Foreskin keratinocyte (primary cell): ENCODE measurements at places on chromosomes 11 and 22.

GRCh38 chr22:43734370-43735150 is 77.5 kb downstream of the EFCAB6 start:
- DNase-seq, result no peak

GRCh38 chr11:95157824-95158223 is 68.2 kb downstream of the ENDOD1 start:
- DNase-seq, result no peak

- DNase-seq, result no peak
These were observed 92.3 kb downstream of the GAB2 start for GRCh38 chr11:78325274-78325781.

- DNase-seq, result no peak
These were observed 70.2 kb downstream of the SCN3B start for GRCh38 chr11:123584186-123584585.

- no peak for DNase-seq
These were observed 29.8 kb downstream of the MTMR3 start for GRCh38 chr22:29912605-29913398.

DNA sequence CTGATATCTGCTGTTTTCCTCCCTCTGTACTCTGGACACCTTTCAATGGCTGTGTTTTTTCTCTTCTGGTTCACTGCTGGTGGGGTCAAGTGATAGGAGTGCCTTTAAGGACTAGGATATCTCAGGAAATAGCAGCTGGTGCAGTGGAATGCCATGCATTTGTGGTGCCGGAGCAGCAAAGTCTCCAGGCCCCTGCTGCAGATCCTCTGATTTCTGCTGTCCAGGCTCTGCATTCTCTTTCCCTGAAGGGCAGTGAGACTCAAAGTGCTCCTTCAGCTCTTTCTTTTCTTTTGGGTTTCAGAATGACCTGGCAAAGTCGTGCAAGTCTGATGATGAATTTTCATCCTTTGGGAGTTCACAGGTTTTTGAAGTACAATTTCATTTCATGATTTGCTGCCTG is 774.3 kb downstream of the FAM181B start:
- no peak for DNase-seq

- DNase-seq, result no peak
These were observed 3.4 kb downstream of the TSKU start for GRCh38 chr11:76786441-76787014.

- DNase-seq, result no peak
These were observed 255.5 kb downstream of the TENM4 start for GRCh38 chr11:79185351-79185750.

GRCh38 chr22:27578937-27579617 is 222.5 kb downstream of the MN1 start:
- no peak for DNase-seq

DNA sequence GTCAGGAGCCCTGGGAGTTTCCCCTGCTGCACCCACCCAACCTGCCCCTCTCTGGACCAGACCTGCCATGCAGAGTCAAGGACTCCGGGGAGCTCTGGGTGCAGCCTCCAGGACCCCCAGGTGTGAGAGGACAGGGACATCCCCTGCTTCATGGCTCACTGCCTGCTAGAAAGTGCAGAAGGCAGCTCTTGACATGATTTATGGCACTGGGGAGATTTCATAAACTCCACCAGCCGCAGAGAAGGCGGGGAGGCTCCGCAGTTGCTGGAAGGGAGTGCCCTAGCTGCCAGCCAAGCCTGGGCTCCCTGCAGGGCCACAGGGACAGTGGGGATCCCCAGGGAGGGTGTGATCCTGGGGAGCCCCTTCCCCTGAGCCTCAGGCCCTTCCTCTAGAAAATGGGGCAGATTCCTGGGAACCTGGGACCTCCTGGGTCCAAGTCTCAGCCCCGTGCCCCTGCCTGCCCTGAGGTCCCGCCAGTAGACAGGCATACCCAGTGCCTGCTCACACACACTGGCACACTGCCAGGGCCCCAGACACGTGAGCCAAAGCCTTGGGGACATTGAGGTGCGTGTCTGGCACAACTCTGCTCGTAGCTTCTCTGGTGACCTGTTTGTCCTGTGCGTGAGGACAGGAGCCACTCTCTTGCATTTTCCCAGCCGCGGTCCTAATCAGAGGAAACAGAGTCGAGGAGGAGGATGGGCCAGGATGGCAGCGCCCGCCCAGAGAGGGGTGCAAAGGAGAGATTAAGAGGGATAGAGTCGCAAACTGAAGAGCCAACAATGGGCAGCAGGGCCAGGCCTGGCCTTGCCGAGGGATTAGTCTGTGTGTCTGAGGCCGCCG is 13.8 kb downstream of the CABP7 start:
- DNase-seq, result no peak

- DNase-seq, result no peak
These were observed 11.8 kb upstream of the CD59 start for GRCh38 chr11:33747979-33748378.

DNA sequence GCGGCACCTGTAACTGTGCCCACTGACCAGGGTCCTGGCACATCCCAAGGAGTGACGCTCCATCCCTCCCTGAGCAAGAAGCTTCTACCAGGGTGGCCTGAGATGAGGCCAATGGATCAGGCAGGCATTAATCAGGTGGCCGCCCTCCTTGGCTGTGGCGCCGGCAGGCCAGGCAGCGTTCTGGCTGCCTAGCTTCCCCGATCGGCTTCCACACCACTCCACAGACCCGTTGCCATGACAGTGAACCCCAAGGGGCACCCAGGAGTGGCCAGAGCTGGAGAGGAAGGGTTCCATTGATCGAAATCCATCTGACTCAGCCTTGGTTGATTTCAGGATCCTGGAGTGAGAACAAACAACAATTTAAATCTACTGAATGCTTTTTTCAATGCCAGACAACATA is 20.5 kb downstream of the LRRC55 start:
- DNase-seq, result no peak

DNA sequence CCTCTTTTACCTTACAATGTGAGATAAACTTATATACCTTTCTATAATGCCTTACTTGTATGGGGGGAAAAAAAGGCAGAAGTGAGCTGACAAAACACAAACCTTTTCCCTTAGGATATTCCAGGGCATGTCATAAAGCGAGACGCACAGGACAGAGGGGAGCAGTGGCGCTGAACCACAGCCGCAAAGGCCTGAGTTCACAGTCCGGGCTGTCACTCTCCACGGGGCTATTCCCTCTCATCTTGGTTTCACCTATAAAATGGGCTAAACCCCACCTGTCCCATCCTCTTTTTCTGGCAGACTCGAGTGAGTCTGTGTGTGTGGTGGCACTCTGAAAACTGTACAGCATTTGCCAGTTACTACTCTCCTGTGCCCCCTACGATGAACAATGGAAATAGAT is 14.4 kb upstream of the FXYD2 start:
- no peak for DNase-seq

- DNase-seq, result no peak
These were observed 172.0 kb downstream of the CNTN5 start for GRCh38 chr11:99192716-99193115.

DNA sequence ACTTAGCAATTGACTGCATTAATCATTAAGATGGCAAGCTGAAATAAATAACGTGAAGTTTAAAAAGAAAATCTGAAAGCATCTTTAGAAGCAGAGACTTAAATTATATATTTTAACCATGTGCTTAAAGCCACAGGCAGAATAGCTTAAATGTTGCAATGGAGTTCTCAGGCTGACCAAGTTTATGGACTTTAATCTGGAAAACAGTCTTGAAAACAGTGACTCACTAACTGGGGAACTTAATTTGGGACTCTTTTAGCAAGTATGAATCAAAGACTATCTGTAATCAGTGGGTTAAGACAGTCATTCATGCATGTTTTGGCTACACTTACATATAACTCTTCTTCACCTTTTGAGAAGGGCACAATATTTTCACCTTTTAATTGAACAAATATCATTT is 12.6 kb upstream of the GLYATL1 start:
- no peak for DNase-seq

DNA sequence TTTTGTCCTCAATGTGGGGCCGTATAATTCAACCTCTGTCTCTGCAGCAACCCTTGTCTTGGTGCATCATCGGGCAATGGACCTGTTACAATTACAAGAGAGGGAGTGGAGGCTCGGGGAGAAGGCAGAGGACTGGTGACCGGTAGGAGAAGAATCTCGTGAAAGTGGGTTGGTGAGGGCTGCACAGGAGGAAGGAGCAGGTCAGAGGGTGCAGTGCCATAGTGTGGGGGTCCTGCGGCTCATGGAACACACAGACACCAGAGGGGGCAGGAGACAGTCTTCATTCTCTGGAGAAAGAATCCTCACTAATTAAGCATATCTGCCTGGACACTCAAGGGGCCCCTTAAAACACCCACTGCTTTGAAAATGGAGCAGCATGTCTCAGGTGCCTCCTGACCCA is 174.7 kb upstream of the B3GAT1 start:
- DNase-seq, result no peak

DNA sequence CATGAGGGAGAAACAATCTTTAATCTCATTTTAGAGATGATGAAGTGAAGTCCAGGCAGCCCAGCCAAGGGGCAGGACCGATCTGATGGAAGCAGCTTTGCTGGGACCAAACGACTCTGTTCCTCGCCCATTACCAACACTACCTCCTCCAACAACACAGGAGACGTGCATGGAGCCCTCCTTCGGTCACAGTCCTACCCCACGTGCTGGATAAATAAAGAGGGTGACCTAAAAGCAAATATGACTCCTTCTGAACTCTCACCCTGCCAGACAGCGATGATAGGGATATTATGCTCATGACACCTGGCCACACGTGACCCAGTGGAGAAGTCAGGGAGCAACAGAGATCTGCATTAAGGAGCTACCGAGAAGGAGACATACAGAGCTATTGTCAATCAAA is 26.0 kb downstream of the SCGB1A1 start:
- no peak for DNase-seq

DNA sequence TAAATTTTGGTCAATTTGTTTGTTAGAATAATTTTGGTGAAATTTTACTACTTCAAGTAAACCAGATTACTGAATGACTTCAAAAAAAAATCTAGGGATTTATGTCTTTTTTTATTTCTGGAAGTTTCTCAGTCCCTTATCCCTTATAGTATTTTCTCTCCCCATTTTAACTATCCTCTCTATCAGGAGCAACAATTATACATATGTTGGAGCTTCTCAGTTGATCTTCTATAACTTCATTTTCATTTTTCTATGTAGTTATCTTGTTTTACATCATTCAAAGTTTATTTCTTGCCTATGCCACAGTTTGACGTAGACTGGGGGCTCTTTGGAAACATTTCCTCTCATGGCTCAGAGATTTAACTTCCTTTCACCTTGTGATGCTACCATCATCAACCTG is 34.2 kb downstream of the NNMT start:
- DNase-seq, result no peak

DNA sequence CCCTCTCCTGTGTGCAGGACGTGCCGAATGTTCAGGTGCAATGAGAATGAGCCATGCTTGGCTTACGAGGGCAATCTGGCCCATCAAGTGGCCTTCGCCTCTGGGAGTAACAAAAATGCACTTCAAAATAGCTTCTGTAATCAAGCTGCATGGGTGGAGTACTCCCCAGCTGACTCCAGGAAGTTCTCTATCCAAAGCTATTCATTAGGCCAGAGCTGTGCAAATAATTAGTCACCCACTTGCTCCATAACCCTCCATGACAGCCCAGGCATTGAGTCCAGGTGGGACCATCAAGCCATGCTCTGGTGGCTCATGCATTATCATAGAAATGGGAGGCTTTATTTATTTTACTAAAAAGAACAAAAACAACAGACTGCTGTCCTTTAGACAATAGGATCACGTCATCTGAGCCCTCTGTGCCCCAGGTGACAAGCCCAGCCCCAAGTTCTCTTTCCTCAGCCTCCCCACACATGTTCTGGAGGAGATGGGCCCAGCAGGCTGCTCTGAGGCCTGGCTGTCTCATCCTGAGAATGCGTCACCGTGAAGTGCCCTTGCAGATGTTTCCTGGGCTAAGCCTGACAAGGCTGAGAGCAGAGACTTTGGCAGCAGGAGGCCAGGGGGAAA is 244.7 kb downstream of the ETS1 start:
- peak; percentile 28 for DNase-seq

DNA sequence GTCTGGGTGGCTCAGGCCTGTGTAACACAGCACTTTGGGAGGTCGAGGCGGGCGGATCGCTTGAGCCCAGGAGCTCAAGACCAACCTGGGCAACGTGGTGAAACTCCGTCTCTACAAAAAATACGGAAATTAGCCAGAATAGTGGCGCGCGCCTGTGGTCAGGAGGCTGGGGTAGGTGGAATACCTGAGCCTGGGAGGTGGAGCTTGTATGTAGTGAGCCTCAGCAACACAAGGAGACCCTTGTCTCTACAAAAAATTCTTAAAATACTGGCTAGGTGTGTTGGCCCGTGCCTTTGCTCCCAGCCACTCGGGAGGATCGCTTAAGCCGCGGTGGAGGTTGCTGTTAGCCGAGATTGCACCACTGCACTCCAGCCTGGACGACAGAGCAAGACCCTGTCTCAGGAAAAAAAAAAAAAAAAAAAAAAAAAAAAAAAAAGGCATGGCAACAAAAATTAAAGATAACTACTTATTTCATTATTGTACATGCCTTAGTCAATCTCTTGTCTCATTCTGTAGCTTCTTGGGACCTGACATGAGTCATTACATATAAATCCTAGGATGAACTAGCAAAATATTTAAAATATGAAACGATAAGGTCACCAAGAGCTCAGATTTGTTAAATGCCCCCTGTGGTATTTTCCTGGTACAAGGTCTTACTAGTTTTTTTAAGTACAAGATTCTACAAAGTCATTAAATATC is 1.1 kb downstream of the TAF1D start:
- DNase-seq, result peak; percentile 69

DNA sequence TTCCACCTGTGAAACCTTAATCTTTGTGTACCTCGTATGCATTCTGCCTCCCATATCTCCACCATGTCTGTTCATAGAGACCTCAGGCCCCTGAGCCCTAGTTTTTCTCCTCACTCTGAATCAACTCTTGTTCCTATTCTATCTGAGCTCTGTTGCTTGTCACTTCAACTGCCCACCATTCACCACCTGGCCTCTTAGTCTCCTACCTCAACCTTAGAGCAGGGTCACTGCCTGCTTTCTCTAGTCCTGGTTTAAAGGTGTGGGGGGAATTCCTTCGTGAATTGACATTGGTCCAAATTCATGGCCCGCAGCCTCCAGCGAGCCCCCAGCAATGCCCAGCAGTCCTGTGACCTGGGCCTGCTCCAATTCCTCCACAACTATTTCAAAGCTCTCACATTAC is 39.4 kb upstream of the TUB start:
- no peak for DNase-seq
